ENCODE measurements at places on chromosomes 5 and 9.

DNA sequence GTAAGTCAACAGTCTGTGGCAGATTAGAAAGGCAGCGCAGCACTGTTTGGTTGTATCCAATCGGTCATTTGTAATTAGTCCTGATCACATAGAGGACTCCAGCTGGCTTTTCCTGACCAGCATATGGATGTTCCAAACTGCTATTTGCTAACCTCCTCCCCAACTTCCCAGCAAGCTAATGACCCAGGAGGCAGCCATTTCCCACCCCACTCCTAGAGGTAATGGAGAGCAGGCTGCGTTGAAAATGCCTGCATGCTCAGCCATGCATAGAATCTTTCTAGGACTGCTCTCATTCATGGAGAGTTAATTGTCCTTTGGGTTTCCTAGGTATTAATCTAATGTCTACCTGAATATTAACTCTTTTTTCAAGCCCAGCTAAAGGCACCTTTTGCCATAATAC lies 850.6 kb upstream of the WWC1 start:
- no peak for DNase-seq

- DNase-seq = no peak
Observed at GRCh38 chr5:137935190-137935589, 45.9 kb downstream of the PKD2L2 start.

- no peak for DNase-seq
Observed at GRCh38 chr9:76373173-76373783, 20.9 kb downstream of the RFK start.

DNA sequence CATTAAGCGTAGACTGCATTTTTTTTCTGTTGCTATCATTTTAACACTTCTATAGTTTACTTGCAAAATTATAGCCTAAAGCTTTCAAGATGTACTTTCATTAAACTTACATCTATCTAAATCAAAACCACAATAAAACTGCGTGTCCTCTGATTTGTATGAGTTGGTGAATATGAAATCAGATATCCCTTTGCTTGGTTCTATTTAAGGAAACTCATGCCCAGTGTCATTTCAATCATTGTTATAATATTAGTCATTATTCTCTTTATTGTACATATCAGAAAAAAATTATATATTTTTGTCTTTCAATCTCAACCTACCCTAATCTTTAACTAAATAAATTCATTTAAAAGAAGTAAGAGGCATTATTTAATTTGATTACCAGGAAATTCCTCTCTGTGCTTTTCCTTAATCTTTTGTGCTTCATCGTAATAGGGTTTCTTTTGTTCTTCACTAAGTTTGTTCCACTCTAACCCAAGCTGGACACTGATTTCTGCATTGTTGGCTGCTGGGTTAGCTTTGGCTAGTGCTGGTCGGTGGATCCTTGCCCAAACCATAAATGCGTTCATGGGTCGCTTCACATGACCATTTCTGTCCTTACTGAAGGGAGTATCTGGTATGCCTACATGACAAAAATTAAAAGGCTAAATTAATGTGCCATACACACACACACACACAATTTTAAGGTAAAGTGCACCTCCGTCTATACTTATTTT lies 3.8 kb downstream of the SOX30 start:
- DNase-seq = no peak

GRCh38 chr5:88115211-88115610 lies 153.4 kb downstream of the TMEM161B start:
- no peak for DNase-seq

DNA sequence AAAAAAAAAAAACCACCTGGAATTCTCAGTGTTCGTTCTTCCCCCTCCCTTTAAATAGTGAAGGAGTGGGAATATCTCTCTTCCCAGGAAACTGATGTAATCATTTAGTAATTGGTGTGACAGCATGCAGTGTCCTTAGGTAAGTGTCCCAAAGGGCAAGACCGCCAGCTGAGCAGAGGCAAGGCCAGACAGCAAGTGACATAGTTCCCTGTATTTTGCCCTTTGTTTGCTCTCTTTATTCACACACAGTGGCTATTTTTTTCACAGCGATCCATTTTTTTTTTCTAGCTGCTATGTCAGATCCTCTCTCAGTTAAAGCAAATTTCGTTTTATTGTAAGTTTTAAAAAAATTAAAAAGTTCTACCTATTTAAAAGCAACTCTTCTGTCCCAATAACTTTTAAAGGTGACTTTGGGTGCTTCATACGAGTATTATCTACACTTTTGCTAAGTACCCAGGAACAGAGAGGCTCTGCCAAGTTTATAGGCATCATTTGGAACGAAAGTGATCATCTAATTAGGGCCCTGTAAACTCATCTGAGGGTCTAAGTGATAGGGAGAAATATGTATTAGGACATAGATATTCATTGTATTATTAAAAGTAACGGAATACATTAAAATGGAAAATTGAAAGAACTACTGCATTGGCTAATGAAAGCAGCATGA lies 98.2 kb upstream of the ALDH1A1 start:
- no peak for DNase-seq

- no peak for DNase-seq
Observed at GRCh38 chr5:67223211-67223610, 26.6 kb upstream of the CD180 start.

DNA sequence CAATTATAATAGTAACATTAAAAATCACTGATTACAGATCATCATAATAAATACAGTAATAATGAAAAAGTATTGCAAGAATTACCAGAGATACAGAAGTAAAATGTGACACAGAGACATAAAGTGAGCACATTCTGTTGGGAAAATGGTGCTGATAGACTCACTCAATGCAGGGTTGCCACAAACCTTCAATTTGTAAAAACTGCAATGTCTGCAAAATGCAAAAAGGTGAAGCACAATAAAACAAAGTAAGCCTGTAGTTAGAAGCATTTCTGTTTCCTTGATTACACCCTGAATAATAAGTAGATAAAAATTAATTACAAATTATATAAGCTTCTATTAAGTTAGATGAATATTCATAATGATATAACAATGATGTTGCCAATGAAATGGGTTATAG lies 736.2 kb upstream of the CHD1 start:
- no peak for DNase-seq

DNA sequence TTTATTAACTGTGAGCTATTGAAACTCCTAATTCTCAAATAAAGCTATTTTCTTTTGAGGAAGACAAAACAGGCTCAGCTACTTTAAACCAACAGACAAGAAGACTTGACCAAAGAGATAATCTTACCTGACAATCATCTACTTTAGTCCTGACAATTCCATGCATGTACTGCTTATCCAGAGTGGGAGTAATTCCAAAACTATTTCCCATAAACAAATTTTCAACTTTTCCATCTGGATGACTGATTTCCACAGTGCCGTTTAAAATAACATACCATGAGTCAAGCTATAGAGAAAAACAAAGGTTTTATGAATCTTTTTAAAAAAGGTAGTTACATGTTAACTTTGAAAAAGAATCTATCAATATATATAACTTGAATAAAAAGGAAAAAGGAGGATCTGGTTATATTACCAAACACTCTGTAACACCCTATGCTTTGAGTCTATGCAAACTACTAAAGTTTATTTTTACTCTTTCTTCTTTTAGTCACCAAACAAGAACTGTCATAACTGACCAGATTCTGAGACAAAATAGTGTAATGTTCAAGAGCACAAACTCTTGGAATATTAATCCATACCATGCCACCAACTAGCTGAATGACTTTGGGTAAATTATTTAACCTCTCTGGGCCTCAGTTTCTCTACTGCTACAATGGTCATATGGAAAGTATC lies 129.7 kb downstream of the RAPGEF6 start:
- no peak for DNase-seq

DNA sequence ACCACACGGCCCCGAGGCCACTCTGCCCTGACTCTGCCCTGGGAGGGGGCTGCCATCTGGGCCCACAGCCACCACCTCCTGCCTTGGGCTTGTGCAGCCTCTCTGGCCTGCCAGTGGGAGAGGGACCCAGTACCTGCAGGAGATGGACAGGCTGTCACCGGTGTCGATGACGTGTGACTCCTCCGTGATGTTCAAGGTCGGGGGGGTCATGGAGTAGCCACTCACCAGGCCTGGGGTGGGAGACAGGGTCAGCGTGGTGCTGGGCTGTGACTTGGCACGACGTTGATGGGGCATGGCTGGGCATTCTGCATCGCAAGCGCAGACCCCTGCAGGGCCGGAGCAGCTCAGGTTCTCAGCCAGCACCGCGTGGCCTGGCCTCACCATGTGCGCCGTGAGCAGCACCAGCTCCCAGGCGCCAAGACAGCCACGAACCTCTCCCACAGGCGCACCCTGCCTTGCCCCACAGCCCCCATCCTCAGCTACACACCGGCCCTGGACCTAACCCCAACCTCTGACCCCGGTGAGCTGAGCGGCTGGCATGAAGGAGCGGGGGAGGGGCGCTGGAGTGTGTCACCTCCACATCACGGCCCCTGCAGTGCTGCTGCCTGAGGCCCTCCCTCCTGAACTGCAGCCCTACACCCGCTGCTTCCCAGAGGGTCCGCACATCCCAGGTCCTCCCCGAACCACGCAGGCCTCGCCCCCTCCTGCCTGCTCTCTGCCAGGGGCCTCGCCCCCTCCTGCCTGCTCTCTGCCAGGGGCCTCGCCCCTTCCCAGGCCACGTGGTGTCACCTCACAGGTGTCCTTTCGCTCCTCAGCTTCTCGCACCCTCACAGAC lies 17.6 kb downstream of the FLT4 start:
- DNase-seq = no peak

DNA sequence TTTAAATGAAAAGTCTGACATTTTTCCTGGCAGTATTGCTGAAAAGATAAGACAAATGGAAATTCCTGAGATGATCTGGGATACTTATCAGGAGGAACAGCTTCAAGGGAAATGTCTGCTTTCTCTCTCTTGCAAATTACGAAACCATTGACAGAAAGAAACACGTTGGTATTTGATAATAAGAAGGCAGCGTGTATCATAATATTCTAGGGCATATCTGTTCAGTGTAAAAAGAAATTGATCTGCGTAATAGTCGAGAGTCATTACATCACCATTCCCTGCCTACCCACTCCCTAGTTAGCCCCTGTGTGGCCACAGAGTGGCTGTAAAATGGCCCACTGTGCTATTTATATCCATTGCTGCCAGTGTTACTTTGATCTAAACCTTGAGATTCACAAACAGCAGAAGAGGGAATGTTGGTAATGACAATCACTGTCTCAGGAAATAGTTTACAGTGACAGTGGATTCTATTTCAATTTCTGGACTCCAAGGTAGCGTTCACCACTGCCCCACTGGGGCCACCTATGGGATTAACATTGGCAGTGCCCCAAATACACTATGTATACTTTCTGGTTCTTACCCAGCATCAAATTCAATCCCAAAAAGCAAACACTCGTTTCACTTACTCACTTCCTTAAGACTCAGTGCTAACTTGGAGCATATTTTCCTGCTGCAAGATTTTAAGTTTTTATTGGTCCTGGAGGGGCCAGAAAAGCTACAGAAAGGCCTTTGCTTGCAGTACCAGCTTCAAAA lies 133.4 kb upstream of the GAS1 start:
- DNase-seq = no peak

DNA sequence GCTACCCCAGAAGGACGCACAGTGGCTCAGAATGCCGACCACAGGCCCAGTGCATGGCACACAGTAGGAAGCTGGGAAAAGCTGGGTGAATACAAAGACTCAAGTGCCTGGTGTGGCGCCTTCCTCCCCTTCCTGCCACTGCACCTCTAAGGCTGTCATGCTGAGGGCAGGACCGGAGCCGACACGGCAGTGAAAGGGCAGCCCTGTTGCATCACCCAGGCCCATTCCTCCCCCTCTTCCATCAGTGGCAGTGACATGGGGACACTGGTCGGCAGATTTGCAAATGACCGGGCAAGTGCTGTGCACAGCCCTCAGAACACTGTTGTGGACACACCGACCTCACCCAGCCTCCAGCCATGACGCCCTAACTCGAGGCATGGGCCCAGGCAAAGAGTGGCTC lies 84.0 kb downstream of the STK10 start:
- DNase-seq = no peak

DNA sequence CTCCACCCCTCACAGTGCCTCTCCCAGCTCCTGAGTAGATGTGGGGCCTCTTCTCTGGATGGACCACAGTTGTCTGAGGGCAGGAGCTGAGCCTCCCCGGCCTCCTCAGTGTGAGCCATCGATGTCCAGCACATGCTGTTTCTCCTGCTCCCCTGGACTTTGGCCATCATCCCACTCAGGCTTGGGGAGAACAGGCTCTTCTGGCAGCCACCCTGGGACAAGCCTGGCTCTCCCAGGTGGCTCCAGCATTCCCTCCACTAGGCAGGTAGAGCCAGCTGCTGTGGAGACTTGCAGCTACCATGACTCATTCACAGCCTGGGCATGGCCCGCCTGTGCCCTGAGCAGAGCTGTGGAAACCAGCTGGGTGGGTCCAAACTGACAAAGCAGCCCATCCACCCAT lies 77.0 kb downstream of the CSNK1A1 start:
- no peak for DNase-seq

GRCh38 chr9:136303066-136303824 lies 649 bp downstream of the CCDC187 start:
- no peak for DNase-seq

GRCh38 chr5:147751-148150 lies 43.5 kb upstream of the LRRC14B start:
- DNase-seq = no peak

- no peak for DNase-seq
Observed at GRCh38 chr5:80181618-80182211, 74.1 kb downstream of the SERINC5 start.

DNA sequence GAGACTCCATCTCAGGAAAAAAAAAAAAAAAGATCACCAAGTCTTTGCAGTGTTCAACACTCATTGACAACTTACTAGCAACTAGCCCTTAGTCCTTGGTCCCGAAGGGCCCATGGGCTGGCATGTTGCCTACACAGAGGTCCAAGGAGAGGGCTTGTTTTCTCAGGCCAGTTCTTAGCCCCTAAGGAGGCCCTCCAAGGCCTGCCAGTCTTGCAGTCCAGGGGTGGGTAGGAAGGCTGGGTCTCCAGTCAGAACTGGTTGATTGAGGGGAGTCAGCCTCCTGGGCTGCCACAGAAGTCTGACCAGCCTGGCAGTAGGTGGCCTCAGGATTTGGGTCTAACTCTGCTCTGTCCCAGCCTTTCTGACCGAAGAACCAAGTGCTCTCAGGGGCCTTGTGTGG lies 32.7 kb downstream of the IER5L start:
- DNase-seq = no peak

- no peak for DNase-seq
Observed at GRCh38 chr5:41148448-41148847, 64.9 kb downstream of the C6 start.

GRCh38 chr5:141880961-141881801 lies 3.0 kb upstream of the PCDH1 start:
- no peak for DNase-seq

DNA sequence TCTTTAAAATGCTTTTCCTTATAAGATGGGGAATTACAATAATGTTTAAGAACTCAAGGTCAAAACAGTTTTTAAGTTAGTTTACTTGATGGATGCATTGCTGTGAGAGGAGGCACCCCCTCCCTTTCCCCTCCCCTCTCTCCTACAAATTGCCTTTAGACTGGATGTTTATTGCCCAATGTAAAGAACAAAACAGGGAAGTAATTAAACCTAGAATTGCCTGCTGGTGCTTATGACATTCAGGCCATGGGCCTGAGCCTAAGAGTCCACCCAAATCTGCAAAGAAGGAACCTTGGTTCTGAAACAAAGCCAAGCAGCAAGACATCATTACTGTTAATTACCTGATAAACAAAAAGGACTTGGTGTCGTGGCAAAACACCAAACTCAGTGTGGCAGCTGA lies 630.3 kb downstream of the ISL1 start:
- no peak for DNase-seq

GRCh38 chr9:115640887-115641286 lies 512.7 kb upstream of the PAPPA start:
- DNase-seq = no peak
